Right cardiac atrium (tissue), 5 donors: ENCODE measurements at places on chromosomes 3 and 15. TPM values are rescaled to one million over a fixed set of nuclear protein-coding genes. Genes with fewer than 3 reads are reported as not detected.

Gene CLEC3B
- 451 TPM for polyA plus RNA-seq

Gene THPO
- polyA plus RNA-seq = 0.34 TPM

Gene SELENOT
- polyA plus RNA-seq = 59.6 TPM

Gene PRSS50
- polyA plus RNA-seq = 0.14 TPM

Gene FANCD2OS
- polyA plus RNA-seq = not detected

Gene NSMCE3
- polyA plus RNA-seq = 8.1 TPM

Gene TMCO5A
- not detected for polyA plus RNA-seq

Gene CRYGS
- 1.3 TPM for polyA plus RNA-seq

Gene ZNF662
- 3.1 TPM for polyA plus RNA-seq

Gene HERC2
- polyA plus RNA-seq = 46.0 TPM

Gene LSAMP
- polyA plus RNA-seq = 1.4 TPM

Gene NEK10
- 3.1 TPM for polyA plus RNA-seq

Gene CPLX3
- 13.3 TPM for polyA plus RNA-seq

Gene MAN2A2
- polyA plus RNA-seq = 41.6 TPM

Gene RTP1
- not detected for polyA plus RNA-seq

Gene SLC2A2
- polyA plus RNA-seq = not detected

Gene BFSP2
- polyA plus RNA-seq = not detected

Gene GRAMD1C
- polyA plus RNA-seq = 0.38 TPM

Gene SCG3
- 0.07 TPM for polyA plus RNA-seq

Gene ASB14
- polyA plus RNA-seq = 0.57 TPM
